ENCODE measurements at places on chromosomes 12 and 14.
A peak's percentile ranks its signal among the peaks of the same experiment; 100 is the strongest.

GRCh38 chr14:34937442-34937841 lies 45.4 kb upstream of the SRP54 start:
- no peak for DNase-seq

GRCh38 chr14:77026930-77027537 lies 1.5 kb downstream of the IRF2BPL start:
- peak; percentile 48 for DNase-seq

GRCh38 chr12:29650371-29650770 lies 133.4 kb downstream of the TMTC1 start:
- DNase-seq = no peak

- DNase-seq = no peak
These were observed 203.0 kb upstream of the SFSWAP start for GRCh38 chr12:131507881-131508280.

DNA sequence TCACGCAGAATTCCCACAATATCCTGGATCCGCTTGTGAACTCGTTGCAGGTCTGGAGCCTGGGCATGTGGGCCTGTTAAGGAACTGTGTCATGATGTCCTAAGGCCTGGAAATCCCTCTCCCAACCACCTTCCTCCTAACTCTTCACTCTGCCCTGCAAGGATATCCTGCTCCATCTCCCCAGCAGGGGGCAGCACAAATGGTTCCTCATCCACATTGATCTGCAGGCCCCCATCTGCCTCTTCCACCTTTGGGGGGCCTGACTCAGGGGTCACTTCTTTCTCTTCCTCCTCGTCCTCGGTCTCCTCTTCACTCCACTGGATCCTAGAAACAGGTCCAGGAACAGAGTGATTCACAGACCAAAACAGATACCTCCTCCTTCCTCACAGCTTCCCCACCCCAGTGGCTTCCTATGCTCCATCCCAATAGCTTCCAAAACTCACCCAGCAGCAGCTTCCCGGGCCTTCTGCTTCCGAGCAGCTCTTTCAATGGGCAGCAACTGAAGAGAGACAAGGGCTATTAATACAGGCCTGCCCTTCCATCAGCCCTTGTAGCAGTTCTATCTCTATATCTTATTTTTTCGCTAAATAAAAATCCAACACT lies 4.5 kb downstream of the NOP2 start:
- peak; percentile 63 for DNase-seq

DNA sequence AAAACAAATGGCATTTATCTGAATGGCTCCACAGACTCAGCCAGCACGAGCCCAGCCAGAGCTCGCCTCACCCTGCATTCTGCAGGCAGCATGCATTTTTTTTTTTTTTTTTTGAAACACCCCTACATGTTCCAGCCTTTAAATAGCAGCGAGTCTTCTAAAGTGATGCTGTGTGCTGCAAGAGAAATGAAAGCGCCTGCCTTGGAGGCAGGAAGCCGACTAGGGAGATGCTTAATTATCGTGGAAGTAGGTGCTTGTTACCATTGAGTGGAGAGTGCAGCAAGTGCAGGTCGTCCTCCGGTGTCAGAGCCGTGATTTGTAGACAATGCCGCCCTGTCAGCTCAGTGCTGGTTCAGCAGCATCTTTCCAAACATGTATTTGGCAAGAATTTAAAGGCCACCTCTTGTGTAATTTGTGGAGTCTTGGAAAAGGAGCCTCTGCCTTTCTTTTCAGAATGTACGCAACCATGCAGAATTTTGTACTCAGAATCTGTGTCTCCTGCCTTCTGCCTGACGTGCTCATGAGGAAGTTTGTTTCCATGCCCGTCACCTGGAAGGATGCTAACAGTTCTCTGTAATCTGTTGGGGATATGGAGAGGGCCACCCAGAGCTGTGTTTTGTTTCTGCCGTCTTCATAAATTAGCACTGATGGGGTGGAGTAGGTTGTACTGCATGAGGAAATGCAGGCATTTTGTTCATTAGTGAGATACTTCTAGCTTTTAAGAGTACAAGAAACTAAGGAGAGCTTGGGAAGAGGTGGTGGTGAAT lies 345.9 kb upstream of the RGS6 start:
- no peak for DNase-seq

GRCh38 chr12:88237954-88238353 lies 95.8 kb downstream of the TMTC3 start:
- no peak for DNase-seq

DNA sequence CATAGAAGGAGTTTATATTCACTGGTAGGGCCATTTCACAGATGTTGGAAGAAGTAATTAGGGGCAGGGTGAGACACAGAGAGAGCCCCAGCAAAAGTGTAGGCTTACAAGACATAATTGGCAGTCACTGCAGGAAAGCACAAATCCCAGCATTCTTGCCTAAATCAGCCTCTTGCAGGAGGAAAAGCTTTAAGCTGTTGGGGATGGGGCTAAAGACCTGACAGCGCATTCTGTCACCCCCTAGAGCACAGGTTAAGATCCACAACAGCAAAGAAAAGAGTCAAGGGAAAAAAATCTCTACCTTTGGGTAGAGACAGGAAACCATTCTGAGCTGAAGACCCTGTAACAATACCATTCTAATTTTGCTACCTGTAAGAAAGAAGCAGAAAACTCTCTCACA lies 409.0 kb downstream of the DAD1 start:
- no peak for DNase-seq

GRCh38 chr14:104989236-104989950 lies 3.8 kb downstream of the CLBA1 start:
- DNase-seq = no peak

GRCh38 chr14:98840091-98840490 lies 431.9 kb downstream of the BCL11B start:
- no peak for DNase-seq

DNA sequence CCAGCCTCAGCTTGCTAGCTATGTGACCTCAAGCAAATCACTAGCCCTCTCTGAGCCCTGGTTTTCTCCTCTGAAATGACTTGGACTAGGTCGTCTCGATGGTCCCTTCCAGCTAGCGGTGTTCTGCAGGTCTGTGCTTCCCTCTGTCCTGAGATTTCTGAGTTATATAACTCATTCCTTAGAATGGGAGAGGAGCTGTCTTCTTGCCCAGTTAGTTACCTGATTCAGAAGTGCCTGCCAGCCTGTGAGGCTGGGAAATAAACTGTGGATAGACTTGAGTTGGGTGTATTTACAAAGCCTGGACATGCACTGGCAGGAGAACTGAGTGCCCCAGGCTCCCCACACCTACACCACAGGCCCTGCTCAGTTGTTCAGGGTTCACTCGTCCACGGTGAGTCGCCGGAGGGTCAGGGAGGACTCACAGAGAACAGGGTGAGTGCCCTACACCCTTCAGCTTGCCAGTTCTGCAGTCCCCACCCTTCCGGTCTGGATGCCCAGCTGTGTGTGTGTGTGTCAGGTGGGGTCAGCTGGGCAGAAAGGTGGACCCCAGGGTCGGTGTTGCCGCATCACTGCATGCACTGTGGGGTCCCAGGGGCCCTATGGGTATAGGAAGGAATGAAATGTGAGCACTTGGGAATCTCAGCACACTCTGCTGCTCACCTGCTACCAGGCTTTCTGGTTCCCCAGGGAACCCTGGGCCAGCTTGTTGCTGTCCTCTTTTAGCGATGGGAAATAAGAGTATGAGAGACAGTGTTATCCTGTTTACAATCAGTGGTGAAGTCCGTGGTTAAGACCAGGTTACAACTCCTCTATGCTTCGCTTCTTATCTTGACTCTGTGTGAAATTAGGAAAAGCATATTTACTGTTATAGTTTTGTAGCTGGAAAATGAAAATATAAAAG lies 348.2 kb downstream of the DPF3 start:
- DNase-seq = peak; percentile 87

DNA sequence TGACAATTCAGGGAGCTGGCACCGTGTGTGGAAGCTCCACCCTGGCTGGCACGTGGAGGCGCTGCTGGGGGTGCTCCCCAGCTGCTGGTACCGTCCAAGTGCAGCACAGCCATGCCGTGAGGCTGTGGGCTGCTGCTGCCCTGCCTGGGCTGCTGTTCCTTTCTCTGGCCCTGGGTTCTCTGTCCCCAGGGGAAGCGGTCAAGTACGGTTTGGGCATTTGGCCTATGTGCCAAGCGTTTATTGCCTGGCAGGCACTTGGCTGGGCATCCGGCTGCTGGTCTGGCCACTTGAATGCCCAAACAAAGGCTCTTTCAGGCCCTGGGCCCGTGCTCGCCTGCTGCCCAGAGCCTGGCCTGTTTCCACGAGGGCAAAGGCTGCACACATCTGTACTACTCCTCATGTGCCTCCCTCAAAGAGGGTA lies 39.6 kb downstream of the RHOF start:
- DNase-seq = no peak

GRCh38 chr14:95227279-95227860 lies 70.0 kb upstream of the DICER1 start:
- peak; percentile 70 for DNase-seq

DNA sequence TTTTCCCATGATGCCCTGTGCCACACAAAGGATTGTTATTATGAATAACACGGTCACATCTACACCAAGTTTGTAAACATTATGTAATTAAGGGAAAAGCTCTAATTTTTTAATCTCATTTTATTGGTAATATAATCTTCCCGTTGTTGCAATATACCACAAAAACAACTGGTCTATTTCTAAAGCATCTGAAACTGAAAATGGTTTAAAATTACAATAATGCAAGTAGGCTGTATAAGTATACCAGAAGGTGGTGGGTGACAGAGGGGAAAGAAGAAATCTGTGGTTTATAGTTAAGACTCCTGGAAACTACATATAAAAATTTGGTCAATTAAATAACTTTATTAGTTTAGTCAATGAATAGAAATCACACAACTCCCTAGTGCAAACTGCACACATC lies 5.2 kb downstream of the DDHD1 start:
- DNase-seq = no peak

- DNase-seq = no peak
These were observed 268.5 kb upstream of the USP15 start for GRCh38 chr12:61991661-61992060.

GRCh38 chr12:117031843-117032592 lies 67.2 kb downstream of the TESC start:
- DNase-seq = no peak

Data from NCI-H2171 treated with DMSO at 0.1 percent for 48 hours (cell line).